Skeletal muscle cell (primary cell): ENCODE measurements at places on chromosomes 2 and 18.

GRCh38 chr2:188970211-188970610 lies 4.0 kb upstream of the COL3A1 start:
- DNase-seq = no peak

- no peak for DNase-seq
Observed at GRCh38 chr2:66171530-66171929, 263.4 kb upstream of the MEIS1 start.

DNA sequence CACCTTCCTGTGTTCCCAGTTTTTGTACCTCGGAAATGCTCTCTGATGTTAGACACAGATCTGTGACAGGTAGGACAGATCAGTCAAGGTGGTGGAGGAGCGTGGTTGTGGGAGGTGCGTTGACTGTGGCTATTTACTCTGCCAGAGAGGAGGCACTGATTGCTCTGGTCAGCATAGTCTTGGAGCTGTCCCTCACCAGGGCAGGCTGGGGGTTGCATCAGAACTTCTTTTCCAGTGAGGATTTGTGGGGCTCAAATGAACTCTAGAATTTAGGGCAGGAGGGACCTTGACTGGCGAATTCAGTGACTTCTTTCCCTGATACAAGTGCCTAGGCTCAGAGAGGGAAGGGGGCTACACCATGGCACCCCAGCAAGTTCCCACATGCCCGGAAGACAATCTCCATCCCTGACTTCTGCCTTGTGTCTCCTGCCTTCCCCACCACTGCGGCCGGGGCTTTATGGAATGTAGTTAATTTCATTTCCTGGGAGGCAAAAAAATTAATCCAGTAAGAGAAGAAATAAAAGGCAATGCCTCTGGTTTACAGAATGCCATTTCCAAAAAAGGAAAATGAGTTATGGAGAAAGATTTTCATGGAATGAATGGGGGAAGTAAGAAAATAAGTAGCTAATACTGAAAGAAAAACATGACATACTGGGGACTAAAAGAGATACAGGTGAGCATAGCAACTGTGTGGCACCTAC lies 26.1 kb downstream of the NIFK start:
- no peak for DNase-seq

- no peak for DNase-seq
Observed at GRCh38 chr2:224412141-224413015, 10.5 kb upstream of the FAM124B start.

GRCh38 chr2:236180076-236180816 lies 12.1 kb upstream of the GBX2 start:
- DNase-seq = no peak

DNA sequence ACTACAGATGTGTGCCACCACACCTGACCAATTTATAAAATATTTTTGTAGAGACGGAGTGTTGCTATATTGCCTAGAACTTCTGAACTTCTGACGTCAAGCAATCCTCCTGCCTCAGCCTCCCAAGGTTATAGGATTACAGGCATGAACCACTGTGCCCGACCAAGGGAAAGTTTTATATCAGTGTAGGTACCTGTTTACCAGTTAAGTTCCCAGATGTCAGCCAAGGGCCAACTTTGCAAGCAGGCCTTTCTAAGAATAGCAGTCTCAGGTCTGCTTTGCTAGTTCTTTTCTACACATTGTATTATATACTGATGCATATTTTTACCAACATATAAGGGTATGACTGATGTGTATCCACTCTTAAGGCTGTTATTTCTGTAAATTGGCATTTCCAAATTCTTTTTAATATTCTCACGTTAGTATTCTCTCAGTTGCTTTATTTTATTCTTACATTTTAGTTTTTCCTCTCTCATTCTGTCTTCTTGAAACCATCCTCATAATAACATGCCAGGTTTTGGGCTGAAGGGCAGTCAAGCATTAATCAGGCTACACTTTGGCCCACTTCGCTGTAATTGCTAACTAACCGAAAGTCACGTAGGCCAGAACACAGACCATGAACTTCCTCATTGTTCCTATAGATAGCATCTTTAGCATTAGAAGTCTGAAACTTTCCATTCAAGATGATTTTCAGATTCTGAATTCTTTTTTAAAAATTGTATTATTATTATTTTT lies 25.0 kb upstream of the CXXC1 start:
- no peak for DNase-seq

- DNase-seq = no peak
Observed at GRCh38 chr2:46439582-46439981, 39.8 kb upstream of the TMEM247 start.

GRCh38 chr2:191811807-191812602 lies 34.9 kb downstream of the CAVIN2 start:
- DNase-seq = peak; percentile 30

GRCh38 chr2:234292205-234292961 lies 204.5 kb downstream of the ARL4C start:
- no peak for DNase-seq

DNA sequence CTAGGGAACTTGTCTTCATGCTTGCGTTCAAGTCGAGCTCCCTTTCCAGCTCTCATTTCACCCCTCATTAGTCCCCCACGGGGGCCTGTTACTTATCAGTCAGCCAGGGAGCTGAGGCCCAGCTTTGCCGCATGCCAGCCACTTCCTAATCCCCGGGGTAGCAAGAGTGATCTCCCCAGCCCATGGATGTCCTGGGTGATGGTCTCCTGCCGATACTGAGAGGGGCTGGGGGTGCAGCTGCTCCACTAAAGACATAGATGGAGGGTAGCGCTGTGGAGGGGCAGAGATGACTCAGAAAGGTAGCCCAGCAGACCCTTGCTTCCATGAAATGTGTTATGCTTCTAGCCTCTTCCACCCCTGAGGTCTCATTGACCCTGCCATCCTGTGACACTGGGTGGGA lies 314.0 kb upstream of the EPAS1 start:
- no peak for DNase-seq
